ENCODE measurements at places on chromosomes 7 and 10. TPM values are rescaled to one million over a fixed set of nuclear protein-coding genes. Genes with fewer than 3 reads are reported as not detected.

- no peak for DNase-seq
These were observed 440.7 kb upstream of the CELF2 start for GRCh38 chr10:10576937-10577336.

GRCh38 chr7:131004371-131004770, 270.4 kb upstream of the KLF14 start:
- DNase-seq, result no peak

- no peak for DNase-seq
These were observed 493 bp downstream of the WDR91 start for GRCh38 chr7:135210888-135211178.

DNA sequence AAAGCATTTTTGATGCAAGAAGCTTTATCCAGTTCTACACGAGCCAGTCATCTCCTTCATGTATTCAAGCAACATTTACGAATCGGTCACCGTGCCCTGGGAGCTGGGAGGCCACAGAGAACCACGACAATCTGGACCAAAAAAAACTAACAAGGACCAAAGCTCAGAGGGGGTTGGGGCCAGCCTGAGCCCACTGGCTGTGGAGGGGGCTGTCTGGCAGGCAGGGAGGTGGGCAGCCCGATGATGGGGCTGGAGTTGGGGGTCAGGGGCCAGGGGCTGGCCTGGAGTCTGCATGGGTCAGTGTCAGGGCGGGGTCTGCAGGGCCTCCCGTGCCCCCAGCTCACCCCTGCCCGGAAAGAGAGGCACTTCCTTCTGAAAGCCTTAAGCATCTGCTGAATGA, 12.5 kb upstream of the GRIFIN start:
- DNase-seq, result no peak

GRCh38 chr7:68707159-68707558, 891.1 kb upstream of the AUTS2 start:
- no peak for DNase-seq

- DNase-seq, result no peak
These were observed 7.7 kb downstream of the GUSB start for GRCh38 chr7:65974191-65974801.

- DNase-seq, result no peak
These were observed 22.6 kb upstream of the TRIM8 start for GRCh38 chr10:102621443-102622325.

GRCh38 chr7:83579740-83580139, 69.2 kb downstream of the SEMA3E start:
- DNase-seq, result no peak

GRCh38 chr7:29562307-29562706, 1.3 kb upstream of the PRR15 start:
- no peak for DNase-seq

HPSE2 gene
- 0.58 TPM for total RNA-seq

INSYN2A gene
- 0.19 TPM for total RNA-seq

ARHGEF35 gene
- total RNA-seq, result 14.2 TPM

ITIH2 gene
- not detected for total RNA-seq

FXYD4 gene
- not detected for total RNA-seq

GIMAP7 gene
- not detected for total RNA-seq

IFIT5 gene
- total RNA-seq, result 2.6 TPM

CFAP69 gene
- 3.2 TPM for total RNA-seq
